CD4-positive, alpha-beta T cell (primary cell): ENCODE measurements at places on chromosomes 3 and 15. TPM values are rescaled to one million over a fixed set of nuclear protein-coding genes. Genes with fewer than 3 reads are reported as not detected.

CAPN7 gene
- total RNA-seq, result 64.7 TPM

BAHD1 gene
- total RNA-seq, result 20.3 TPM

SPINK8 gene
- total RNA-seq, result not detected

NANOGP8 gene
- not detected for total RNA-seq

ZNF80 gene
- total RNA-seq, result 0.16 TPM

ACSBG1 gene
- 0.22 TPM for total RNA-seq

SAXO2 gene
- 11.1 TPM for total RNA-seq

BFSP2 gene
- not detected for total RNA-seq

RBMS3 gene
- total RNA-seq, result 1.7 TPM

RETNLB gene
- total RNA-seq, result not detected

GRCh38 chr3:135440746-135441145, 524.8 kb upstream of the PPP2R3A start:
- no peaks in the 10 kb centered on the region for H3K36me3 ChIP-seq
- no peak for DNase-seq
- H3K4me3 ChIP-seq, result no peak overlapping the region
- no peaks in the 10 kb centered on the region for H3K27me3 ChIP-seq
- H3K27ac ChIP-seq, result no peak overlapping the region

DNA sequence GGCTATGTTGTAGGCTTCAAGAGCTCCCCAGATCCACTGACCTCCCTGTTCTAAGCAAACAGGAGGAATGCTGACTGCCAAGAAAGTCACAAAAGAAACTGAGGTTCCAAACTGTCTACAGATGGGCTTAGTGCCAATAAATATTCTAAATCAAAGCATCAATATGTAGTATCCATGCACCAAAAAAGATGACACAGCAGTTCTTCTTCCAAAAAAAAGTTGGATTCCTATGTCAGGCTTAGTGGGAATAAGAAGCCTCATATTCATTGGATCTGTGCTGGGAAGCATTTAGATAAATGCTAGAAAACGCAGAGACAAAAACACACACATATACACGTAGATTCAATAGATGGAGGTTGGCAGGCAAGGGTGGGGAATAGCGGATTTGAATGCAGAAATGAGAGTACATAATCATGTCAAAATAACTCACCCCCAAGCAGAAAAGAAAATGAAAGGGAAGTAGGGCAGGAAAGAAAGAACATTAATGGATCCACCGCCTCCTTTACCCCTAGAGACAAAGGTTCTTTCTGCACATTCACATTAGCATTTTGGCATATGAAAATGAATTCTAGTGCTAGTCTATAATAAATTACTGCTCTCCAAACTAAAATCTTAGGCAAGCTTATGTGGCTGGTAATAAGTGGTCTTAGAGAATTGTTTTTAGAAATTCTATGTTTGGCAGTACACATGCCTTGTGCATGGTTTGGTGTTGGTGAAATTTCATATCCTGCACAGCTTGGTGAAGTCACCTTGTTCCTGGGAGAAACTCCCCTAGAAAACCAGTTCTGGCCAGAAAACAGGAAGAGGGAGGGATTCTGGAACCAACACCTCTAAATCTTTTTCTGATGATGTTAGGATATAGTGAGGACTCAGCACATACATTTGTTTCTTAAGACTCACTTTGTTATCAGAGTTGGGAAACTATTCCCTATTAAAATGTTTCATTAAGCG, 283.4 kb downstream of the LSAMP start:
- H3K4me3 ChIP-seq, result no peak overlapping the region
- no peaks in the 10 kb centered on the region for H3K27me3 ChIP-seq
- no peak overlapping the region for H3K27ac ChIP-seq
- no peaks in the 10 kb centered on the region for H3K4me1 ChIP-seq
- H3K36me3 ChIP-seq, result no peaks in the 10 kb centered on the region

GRCh38 chr3:49469037-49469935, 781 bp upstream of the DAG1 start:
- no peaks in the 10 kb centered on the region for H3K27me3 ChIP-seq
- DNase-seq, result no peak
- peak overlapping the region; percentile 37 for H3K27ac ChIP-seq

GRCh38 chr15:101407439-101407838, 82.1 kb downstream of the PCSK6 start:
- no peak for DNase-seq
- H3K27me3 ChIP-seq, result peaks cover 4% of the 10 kb centered on the region
- H3K36me3 ChIP-seq, result no peaks in the 10 kb centered on the region
- no peaks in the 10 kb centered on the region for H3K4me1 ChIP-seq
- H3K27ac ChIP-seq, result no peak overlapping the region
- H3K4me3 ChIP-seq, result no peak overlapping the region

DNA sequence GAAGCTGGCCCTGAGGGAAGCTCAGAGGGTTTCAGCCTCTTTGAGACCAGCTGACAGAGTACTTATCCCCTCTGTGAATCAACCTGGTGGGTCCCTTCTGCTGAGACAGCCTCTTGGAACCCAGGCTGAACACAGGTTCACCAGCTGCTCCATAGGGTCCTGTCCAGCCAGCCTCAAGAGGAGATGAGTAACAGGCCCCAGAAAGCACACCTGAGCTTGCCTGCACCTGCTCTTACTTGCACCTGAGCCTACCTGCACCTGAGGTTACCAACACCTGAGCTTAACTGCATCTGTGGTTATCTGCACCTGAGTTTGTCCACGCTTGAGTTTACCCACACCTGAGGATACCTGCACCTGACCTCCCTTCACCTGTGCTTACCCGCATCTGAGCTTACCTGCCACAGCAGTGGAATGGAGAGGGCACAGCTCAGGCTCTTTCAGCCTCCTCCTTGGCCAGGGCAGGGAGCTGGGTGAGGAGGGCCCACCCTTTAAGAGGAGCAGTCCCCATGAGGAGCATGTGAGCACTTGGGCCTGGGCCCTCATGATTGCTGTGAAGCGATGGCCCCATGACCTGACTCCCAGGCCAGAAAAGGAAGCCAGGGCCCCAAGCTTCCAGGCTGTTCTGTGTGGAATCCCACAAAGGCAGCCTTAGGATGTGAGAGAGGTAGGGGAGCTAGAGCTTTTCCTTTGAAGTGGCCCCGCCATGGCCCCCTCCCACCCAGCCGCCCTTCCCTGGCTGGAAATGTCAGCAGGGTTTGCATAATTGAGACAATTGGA, at the start of gene TRPM1:
TSS of gene TRPM1 (minus strand) at position 464 of the 777 bp plus-strand sequence. CDS start 20,370 bp downstream, outside the sequence.
- H3K36me3 ChIP-seq, result no peaks in the 10 kb centered on the region
- DNase-seq, result no peak

- H3K27me3 ChIP-seq, result no peaks in the 10 kb centered on the region
- H3K27ac ChIP-seq, result no peak overlapping the region
- no peaks in the 10 kb centered on the region for H3K36me3 ChIP-seq
Measured at GRCh38 chr3:98722389-98722788, 40.8 kb upstream of the ST3GAL6 start.
